ENCODE measurements at places on chromosomes 11 and 22.

GRCh38 chr11:65425971-65426838 lies 3.6 kb downstream of the NEAT1 start:
- peak; percentile 49 for ATAC-seq

- no peak for ATAC-seq
These were observed 1410.8 kb downstream of the TBC1D22A start for GRCh38 chr22:48173061-48173772.

DNA sequence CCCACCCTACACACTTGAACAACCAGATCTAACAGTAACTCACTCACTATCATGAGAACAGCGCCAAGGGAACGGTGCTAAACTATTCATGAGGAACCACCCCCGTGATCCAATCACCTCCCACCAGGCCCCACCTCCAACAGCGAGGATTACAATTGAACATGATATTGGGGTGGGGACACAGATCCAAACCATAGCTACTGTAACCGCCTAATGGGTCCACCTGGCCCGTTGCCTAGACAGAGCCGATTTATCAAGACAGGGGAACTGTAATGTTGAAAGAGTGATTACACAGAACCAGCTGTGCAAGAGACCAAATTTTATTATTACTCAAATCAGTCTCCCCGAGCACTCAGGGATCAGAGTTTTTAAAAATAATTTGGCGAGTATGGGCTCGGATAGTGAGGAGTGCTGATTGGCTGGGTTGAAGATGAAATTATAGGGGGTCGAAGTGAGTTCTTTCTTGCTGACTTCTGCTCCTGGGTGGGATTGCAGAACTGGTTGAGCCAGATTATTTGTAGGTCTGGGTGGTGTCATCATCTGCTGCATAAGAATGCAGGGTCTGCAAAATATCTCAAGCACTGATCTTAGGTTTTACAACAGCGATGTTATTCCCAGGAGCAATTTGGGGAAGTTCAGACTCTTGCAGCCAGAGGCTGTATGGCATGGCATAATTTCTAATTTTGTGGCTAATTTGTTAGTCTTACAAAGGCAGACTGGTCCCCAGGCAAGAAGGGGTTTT lies 17.9 kb upstream of the ZC3H12C start:
- ATAC-seq: no peak

DNA sequence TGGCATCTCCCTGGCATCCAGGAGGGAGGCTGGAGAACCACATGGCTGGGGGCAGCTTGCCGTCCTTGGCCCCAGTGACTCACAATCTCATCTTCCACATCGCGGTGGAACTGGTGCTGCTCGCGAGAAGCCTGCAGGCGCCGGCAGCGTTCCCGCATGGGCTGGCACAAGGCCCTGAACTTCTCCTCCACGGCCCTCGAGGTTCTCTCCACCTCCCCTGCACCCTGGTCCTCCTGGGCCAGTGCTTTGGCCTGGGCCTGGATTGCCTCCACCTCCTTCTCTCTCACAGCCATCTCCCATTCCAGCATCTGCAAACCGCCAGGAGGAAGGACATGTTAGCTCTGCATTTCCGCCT lies 16.3 kb upstream of the RBM4B start:
- no peak for ATAC-seq

DNA sequence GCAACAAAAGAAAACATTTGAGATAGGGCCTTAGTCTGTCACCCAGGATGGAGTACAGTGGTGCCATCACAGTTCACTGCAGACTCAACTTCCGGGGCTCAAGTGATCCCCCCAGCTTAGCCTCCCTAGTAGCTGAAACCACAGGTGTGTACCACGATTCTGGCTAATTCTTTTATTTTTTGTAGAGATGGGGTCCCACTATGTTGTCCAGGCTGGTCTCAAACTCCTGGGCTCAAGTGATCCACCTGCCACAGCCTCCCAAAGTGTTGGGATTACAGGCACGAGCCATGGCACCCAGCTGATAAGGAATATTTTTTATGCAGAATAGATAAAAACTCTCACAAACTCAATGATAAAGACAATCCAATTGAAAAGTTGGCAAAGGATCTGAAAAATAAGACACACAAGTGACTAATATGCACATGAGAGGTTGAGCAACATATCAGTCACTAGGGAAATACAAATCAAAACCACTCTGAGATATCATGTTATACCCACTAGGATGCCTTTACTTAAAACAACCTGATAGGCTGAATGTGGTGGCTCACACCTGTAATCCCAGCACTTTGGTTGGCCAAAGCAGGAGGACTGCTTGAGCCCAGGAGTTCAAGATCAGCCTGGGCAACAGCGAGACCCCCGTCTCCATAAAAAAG lies 33.9 kb upstream of the CLTCL1 start:
- no peak for ATAC-seq

- no peak for ATAC-seq
These were observed 53.7 kb upstream of the DEPDC7 start for GRCh38 chr11:32962016-32962415.

GRCh38 chr22:40183029-40183581 lies 5.4 kb downstream of the TNRC6B start:
- ATAC-seq: no peak

GRCh38 chr22:31223786-31224191 lies 11.7 kb downstream of the LIMK2 start:
- no peak for ATAC-seq

- peak; percentile 70 for ATAC-seq
These were observed 2.0 kb downstream of the HEPN1 start for GRCh38 chr11:124920870-124921609.

DNA sequence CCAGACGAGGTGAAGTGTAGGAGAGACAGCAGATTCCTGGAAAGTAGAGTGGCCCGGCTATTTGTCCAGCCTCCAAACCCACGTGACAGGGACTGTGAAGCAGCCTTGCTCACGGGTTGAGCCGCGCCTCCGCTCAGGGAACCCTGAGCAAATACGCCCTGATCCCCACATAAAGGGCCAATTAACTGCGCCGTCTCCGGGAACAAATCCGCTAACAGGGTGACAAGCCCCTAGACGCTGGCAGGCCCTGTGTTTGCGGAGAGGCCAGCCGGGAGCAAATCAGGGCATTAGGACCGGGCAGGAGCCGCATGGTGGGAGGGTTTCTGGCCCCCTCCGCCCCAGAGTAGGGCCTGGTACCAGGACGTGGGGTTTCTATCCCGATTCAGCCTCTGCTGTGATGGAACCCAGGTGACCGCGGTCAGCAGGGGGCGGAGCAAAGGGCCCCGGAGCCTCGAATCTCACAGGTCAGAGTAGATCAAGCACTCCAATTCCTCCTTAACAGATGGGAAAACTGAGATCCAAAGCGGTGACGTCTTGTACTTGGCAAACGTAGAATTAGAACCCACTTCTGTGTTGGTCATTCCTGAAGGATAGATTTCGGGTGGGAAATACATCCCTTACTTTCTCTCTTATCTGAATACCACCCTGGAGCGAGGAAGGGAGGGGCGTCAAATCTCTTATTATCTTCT lies 2.0 kb upstream of the ROBO3 start:
- no peak for ATAC-seq

GRCh38 chr11:487571-488021 lies 19.4 kb downstream of the RNH1 start:
- no peak for ATAC-seq

- no peak for ATAC-seq
These were observed 31.0 kb downstream of the PACS1 start for GRCh38 chr11:66101066-66101464.

DNA sequence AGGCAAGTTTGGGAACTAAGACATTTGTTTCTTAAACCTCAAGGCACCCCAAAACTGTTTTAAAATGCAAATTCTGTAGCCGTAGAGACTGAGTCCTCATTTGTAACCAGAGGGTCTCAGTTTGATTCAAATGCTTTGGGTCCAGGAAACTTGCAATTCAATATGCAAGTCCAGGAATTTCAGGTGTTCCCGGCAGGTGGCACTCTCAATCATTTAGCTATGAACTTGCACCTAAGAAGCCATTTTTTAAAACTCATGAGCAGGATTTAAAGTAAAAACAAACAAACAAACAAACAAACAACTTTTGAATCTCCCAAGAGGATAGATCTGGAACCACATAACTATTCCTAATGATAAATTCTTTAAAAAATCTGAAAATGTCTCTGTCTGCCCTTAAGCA lies 8.7 kb upstream of the ABTB2 start:
- no peak for ATAC-seq

DNA sequence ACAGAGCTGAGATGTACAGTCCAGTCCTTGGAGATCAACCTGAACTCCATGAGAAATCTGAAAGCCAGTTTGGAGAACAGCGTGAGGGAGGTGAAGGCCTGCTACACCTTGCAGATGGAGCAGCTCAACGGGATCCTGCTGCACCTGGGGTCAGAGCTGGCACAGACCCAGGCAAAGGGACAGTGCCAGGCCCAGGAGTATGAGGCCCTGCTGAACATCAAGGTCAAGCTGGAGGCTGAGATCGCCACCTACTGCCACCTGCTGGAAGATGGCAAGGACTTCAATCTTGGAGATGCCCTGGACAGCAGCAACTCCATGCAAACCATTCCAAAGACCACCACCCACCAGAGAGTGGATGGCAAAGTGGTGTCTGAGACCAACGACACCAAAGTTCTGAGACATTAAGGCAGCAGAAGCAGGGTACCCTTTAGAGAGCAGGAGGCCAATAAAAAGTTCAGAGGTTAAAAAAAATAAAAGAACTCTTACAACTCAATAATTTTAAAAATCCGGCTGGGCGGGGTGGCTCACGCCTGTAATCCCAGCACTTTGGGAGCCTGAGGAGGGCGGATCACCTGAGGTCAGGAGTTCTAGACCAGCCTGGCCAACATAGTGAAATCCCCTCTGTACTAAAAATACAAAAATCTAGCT lies 69.9 kb upstream of the RTL6 start:
- ATAC-seq: no peak

DNA sequence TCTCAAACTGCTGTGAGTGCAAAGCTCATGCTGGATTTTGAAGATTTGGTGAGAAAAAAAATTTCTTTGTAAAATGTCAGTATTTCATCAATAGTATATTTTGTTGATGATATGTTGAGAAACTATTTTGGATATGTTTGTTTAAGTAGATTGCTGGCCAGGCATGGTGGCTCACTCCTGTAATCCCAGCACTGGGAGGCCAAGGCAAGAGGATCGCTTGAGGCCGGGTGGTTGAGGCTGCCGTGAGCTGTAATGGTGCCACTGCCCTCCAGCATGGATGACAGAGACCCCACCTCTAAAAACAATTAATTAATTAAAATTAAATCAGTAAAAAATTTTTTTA lies 6.9 kb upstream of the IFITM3 start:
- ATAC-seq: no peak

DNA sequence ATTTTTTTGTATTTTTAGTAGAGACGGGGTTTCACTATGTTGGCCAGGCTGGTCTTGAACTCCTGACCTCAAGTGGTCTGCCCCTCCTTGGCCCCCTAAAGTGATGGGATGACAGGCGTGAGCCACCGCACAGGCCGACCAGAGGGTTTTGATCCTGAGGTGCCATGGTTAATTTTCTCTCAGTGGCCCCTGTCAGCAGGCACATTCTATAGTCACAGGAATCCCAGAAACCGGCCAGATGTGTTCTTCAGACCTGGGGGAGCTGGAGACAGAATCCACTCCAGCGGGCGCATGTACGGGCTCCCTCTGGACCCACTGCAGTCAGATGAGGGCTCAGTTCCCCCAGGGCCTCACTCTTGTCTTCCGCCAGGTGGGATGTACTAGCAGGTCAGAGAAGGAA lies 17.0 kb downstream of the IGLL1 start:
- ATAC-seq: no peak

GRCh38 chr11:122265981-122266380 lies 150.0 kb upstream of the BLID start:
- ATAC-seq: no peak

GRCh38 chr11:130653838-130654636 lies 205.6 kb downstream of the ADAMTS15 start:
- no peak for ATAC-seq

GRCh38 chr11:125940145-125940544 lies 5.7 kb upstream of the VSIG10L2 start:
- ATAC-seq: no peak

DNA sequence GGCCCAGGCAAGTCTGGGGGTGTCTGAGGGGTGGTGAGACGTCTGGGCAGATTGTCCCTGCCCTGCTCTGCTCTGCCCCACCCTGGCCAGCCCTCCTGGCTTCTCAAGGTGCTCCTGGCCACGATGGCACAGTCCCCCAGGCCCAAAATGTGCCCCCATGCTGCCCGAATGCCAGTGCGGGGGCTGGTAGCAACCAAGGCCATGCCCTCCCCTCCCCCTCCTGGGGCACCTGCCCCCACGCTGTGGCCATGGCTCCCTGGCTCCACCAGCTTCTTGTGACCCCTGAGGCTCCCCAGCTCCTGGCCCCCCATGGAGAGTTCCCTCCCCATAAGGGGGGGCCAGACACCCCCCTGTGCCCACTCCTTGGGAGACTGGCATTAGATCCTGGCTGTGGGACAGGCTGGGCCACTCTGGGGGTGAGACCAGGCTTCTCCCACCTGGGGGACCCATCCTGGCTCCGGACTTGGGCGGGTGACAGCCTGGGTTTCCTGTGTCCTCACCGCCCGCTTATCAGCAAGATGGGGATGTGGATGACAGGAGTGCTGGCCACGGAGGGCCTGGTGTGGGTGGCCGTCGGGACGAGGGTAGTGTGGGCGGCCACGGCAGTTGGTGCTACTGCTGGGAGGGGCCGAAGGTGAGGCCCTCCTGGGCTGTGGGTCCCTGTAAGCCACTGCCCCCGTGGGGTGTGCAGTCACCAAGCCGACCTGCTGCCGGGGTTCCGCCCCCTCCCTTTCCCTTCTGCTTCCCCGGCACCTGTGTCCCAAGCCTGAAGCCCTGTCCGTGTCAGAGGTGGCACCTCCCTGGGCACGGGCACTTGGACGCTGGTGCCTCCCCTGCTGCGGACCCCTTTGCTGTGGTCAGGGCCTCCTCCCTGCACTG lies 15.9 kb upstream of the MUC6 start:
- no peak for ATAC-seq

DNA sequence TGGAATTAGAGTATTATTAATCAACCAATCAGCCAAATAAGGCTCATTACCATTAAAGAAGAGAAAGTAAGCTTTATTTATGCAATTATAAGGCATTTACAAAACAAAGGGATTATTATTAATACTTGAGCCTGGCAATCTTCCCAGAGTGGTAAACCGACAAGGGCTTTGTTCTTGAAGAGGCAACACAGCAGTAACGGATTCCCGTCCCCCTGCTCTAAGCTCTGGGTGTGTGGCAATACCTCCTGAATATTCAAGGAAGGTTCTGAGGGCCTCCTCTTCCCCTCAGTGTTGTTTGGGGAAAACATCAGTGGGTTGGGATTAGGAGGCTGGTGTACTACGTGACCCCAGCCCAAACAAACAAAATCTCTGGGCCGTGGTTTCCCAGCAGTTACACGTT lies 176.5 kb downstream of the TENM4 start:
- no peak for ATAC-seq

GRCh38 chr11:46057489-46057888 lies 63.8 kb downstream of the PHF21A start:
- no peak for ATAC-seq

- no peak for ATAC-seq
These were observed 60.6 kb upstream of the ARHGAP20 start for GRCh38 chr11:110772863-110773262.

- no peak for ATAC-seq
These were observed 8.3 kb upstream of the MIEF1 start for GRCh38 chr22:39493759-39494158.

GRCh38 chr22:41285441-41285819 lies 557 bp downstream of the RANGAP1 start:
- ATAC-seq: peak; percentile 46
